ENCODE measurements at places on chromosomes 11 and 22.

GRCh38 chr11:78212586-78213371, 24.1 kb downstream of the USP35 start:
- no peak for DNase-seq

- DNase-seq = no peak
These were observed 14.7 kb downstream of the MGAT3 start for GRCh38 chr22:39471381-39472141.

- no peak for DNase-seq
These were observed 34.5 kb upstream of the PARVG start for GRCh38 chr22:44146088-44146861.

DNA sequence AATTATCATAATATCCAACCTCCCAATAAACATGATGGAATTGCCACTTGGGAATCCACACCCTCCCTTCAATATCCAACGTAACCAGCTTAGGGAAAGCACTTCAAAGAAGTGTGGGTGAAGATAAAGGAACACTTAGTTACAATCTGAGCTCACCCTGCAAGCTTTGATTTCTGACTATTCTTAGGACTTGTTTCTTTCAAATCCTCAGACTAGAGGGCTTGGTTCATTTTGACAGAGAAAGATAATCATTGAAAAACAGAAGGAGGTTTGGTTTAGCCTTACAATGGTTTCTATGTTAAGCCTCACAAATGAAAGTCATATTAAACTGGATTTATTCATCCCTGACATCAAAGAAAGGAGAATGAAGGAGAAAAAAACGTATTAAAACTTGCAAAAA, 57.9 kb upstream of the SYT13 start:
- no peak for DNase-seq

DNA sequence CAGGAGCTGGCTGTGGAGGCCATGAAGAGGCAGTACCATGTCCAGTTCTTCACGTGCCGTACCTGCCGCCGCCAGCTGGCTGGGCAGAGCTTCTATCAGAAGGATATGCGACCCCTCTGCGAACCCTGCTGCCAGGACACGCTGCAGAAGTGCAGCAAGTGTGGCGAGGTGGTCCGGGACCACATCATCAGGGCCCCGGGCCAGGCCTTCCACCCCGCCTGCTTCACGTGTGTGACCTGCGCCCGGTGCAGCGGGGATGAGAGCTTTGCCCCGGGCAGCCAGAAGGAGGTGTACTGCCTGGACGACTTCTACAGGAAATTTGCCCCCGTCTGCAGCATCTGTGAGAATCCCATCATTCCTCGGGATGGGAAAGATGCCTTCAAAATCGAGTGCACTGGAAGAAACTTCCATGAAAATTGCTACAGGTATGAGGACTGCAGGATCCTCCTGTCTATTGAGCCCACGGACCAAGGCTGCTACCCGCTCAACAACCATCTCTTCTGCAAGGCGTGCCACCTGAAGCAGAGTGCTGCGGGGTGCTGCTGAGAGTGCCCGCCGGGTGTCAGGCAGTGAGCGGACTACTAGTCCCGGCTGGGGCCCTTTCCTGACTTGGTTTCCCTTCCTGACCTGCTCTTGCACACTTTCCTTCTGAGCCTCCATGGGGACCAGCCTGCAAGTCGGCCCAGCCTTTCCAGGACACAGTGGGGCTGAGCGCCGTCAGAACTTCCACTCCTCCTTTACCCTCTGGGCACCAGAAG, 22.0 kb upstream of the PHF21A start:
- no peak for DNase-seq

DNA sequence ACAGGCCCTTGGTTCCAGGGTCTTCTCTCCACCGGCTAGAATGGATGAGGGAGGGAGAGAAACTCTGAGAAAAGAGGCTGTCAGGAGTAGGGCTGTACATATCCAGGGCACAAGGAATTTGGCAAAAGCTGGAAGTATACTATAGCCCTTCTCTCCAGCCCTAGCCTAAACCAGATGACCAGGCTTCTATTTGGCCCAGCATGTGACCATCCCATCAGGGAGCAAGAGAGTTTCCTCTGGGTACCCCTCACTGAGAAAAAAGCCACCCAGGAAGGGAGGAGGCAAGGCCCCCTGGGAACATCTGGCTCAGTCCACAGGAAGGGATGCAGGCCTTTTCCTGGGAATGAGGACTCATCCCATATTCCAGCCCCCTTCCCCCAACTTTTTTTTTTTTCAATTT, 8.3 kb downstream of the CD44 start:
- DNase-seq = no peak

DNA sequence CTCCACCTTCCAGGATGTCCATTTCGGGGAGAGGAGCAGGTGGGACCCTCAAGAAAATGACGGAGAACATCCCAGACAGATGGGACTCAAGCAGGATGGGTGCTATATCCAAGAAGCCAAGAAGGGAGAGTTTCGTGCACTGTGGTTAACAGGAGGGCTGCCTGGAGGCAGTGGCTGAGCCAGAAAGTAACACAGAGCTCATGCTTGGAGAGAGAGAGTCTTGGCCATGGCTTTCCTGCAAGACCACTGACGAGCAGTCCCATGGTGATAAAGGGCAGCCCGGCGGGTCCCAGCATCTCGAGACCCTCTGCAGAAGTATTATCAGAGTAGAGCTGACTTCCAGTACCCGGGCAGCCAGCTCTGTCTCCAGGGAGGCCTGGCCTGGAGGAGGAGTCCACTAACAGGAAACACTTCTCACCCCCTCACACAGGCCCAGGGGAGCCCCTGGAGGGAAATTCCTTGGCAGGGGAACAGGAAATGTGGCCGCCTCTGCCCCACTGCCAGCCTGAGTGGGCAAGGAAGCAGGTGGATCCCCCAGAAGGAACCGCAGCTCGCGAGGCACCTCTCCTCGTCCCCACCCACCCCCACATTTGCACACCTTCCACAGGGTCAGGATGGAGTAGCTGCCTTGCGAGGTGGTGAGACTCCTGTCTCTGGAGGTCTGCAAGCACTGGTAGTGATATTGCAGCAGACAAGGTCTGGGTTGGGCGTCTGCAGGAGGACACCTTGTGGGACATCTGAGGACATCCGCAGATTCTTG, 32.2 kb downstream of the CYTH4 start:
- DNase-seq = peak; percentile 49

GRCh38 chr11:125950178-125950490, 4.3 kb downstream of the VSIG10L2 start:
- DNase-seq = no peak

DNA sequence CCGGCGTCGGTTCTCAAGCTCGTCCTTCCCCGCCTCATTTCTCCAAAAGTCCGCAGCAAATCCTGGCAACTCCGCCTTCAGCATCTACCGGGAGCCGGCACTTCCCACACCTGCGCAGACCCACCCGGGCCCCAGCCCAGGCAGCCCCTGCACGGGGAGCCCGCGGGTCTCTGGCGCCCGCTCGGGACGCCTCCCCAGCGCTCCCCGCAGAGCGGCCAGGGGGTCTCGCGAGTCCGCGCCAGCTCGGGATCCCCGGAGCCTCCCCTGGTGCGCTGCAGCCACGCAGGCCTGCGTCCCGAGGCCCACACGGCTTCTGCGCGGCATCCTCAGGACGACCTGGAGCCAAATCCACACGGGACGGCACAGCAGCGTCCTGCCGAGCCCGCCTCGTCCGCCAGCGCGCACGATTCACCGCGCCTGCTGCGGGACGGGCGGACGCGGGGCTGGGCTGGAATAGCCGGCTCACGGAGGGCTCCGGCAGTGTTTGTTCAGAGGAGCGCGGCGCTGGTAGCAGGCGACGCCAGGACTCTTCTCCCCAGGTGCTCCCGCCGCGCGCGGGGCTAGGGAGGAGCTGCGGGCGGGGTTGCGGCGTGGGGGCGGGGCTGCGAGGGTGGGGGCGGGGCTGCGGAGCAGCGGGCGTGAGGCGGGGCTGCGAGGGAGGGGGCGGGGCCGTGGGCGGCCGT, 816 bp upstream of the PHRF1 start:
- DNase-seq = no peak

GRCh38 chr11:107804971-107805370, 53.6 kb downstream of the SLC35F2 start:
- no peak for DNase-seq

DNA sequence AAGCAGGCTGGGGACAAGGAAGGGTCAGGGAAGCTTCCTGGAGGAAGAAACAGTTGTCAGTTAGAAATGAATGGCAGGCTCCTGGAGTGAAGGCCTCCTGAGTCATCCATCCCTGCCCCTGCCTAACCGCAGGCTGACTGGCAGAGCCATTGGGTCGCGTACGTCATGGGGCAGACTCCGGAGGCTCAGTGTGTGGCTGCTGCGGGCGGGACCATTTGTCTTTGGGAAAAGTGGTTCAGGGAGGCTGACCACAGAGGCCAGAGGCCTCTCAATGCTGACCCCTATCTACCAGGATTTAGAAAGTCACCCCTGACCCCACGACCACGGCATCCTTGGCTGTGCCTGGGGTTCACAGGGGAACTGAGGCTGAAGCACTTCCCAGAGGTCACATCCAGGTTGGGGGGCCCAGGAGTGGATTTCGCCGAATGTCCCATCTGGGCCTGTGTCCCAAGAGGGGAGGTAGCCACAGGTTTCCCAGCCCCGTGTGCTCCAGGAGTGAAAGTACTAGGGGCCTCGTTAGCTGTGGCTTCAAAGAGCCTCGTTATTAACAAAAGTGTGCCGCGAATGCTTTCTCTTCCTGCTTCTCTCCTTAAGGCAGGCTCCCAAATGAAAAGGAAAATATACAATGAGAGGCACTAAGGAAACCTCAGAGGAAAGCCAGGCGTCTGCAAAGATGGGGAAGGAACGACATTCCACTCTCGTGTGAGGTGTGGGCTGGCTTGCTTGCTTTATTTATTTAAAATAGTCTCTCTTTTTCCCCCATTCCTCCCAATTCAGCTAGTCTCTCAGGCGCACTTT, 58.9 kb downstream of the FLRT1 start:
- DNase-seq = no peak

GRCh38 chr11:130839981-130840666, 76.2 kb downstream of the SNX19 start:
- no peak for DNase-seq

DNA sequence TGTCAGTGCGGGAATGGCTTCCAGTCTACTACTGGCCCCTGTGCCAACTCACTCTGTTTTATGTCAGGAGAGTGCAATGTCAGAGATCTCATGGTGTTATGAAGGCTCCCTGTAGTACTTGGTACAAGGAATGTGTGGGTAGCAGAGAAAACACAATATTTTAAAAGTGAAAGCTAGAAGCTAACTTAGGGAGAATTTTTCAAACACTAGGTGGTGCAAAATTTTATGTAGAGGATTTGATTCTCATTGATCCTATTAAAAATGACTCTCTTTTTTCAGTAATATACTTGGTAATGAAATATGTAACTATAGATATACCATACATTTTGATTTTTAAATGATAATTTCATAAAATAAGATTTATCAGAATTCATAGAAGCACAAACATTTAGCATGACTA, 134.7 kb downstream of the JRKL start:
- no peak for DNase-seq

GRCh38 chr11:69613594-69613993, 27.4 kb upstream of the CCND1 start:
- no peak for DNase-seq

GRCh38 chr11:65069217-65069616, 10.9 kb upstream of the NAALADL1 start:
- no peak for DNase-seq

GRCh38 chr22:28397306-28397705, 282.3 kb downstream of the TTC28 start:
- no peak for DNase-seq
